ENCODE measurements at places on chromosomes 4 and X. TPM values are rescaled to one million over a fixed set of nuclear protein-coding genes. Genes with fewer than 3 reads are reported as not detected.

CLDN34 gene
- not detected for total RNA-seq

DNA sequence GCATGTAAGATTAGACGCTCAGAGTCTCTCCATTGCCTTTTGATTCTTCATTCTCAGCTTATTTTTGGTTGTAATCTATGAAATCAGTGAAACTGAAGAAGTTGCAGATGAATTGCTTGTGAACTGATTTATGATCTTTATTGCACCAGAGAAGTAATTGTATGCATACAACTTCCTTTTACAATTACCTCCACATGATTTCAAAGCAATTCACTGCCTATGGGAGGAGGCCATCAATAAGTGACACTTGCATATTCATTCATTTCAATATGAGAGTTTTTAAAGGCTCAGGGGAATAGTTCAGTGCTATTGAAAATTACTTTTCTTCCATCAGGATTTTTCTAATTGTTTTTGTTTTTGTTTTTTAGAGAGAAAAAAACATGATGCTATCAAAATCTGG is 222.3 kb downstream of the NKX6-1 start:
- H3K4me1 ChIP-seq, result no peaks in the 10 kb centered on the region
- no peak overlapping the region for H3K4me3 ChIP-seq
- no peaks in the 10 kb centered on the region for H3K27me3 ChIP-seq
- DNase-seq, result no peak
- no peaks in the 10 kb centered on the region for H3K36me3 ChIP-seq

DNA sequence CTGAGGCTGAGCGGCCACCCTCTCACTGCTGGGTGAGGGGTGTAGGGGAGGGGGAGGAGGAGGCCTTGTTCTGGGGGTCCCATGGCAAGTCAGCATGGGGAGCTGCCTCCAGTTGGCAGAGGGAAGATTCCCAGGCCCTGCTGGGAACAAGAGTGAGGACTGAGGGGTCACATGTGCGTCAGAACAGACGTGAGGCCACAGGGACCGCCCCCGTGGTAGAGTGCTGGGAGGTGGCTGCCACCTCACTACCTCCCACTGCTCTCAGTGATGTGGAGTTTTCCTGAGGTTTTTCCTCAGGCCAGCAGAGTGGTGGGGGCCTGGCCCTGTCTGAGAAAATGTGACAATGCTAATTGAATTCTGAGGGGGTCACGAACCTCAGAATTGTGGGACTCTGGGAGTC is 568 bp downstream of the MAGEC1 start:
- no peak overlapping the region for H3K4me3 ChIP-seq
- H3K27ac ChIP-seq, result no peak overlapping the region
- no peaks in the 10 kb centered on the region for H3K4me1 ChIP-seq
- DNase-seq, result no peak

GRCh38 chr4:38490753-38491446 is 173.1 kb upstream of the KLF3 start:
- no peaks in the 10 kb centered on the region for H3K27me3 ChIP-seq
- no peak for DNase-seq
- H3K27ac ChIP-seq, result peak overlapping the region; percentile 98
- peak overlapping the region; percentile 84 for H3K4me3 ChIP-seq

GRCh38 chr4:79852305-79852730 is 220.7 kb downstream of the ANTXR2 start:
- H3K36me3 ChIP-seq, result no peaks in the 10 kb centered on the region
- H3K27me3 ChIP-seq, result peaks cover 7% of the 10 kb centered on the region
- peaks cover 2% of the 10 kb centered on the region for H3K4me1 ChIP-seq
- H3K4me3 ChIP-seq, result no peak overlapping the region

DNA sequence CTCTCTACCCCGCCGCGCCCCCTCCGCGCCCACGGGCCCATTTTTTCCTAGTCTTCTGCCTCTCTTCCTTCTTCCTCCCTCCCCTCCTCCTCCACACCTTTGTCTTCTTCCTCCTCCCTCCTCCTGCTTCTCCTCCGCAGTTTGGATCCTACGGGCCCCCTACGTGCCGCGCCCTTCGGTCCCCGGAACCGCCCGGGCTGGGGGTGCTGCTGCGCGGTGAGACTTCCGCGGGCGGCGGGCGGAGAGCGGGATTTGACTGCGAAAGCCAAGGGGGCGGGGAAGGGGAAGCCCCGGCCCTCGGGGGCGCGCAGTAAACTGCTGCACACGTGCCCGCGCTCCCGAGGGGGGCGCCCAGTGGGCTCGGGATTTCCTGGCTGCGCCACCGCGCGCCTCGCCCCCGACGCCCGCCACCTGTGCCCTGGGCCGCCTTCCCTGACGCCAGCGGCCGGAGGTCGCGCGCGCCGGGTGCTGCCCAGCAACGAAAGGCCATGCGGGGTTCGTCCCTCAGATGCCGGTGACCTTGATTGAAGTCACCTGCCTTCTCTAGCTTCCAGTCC is 3.3 kb upstream of the NKX3-2 start:
- no peak overlapping the region for H3K27ac ChIP-seq
- H3K4me3 ChIP-seq, result peak overlapping the region; percentile 67
- H3K36me3 ChIP-seq, result peaks cover 8% of the 10 kb centered on the region
- no peak for DNase-seq
- H3K4me1 ChIP-seq, result peaks cover 29% of the 10 kb centered on the region
- peaks cover 93% of the 10 kb centered on the region for H3K27me3 ChIP-seq

DNA sequence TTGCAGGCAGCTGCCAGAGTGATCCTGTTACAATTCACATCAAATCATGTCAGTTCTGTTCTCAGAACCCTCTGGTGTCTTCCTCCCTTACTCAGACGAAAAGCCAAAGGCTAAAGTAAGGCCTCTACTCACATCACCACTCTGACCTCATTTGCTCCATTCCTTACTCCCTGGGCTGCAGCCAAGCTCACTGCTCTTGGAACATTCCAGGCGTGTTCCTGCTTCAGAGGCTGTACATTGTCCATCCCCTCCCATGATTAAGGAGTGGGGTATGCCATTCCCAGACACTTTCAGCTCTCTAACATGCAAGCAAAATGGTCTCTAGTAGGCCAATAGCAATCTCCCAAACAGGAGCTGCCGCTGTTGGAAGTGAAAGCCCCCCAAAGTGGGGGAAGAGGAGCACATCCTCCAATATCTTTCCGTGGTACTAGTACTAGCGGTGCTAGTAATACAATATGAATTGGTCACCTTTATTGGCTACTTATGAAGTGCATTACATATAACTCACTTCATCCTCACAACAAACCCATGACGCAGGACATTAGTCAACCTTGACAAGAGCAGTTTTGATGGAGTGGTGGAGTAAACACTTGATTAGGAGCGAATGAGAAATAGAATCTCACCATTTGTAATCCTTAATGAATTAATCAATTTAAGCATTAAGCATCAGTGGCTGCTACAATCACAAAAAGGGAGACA is 15.0 kb downstream of the GAB3 start:
- peaks cover 78% of the 10 kb centered on the region for H3K4me1 ChIP-seq
- DNase-seq, result no peak
- H3K27ac ChIP-seq, result peak overlapping the region; percentile 87
- no peaks in the 10 kb centered on the region for H3K27me3 ChIP-seq
- H3K36me3 ChIP-seq, result peaks cover 7% of the 10 kb centered on the region

UGT2B17 gene
- total RNA-seq, result not detected

DNA sequence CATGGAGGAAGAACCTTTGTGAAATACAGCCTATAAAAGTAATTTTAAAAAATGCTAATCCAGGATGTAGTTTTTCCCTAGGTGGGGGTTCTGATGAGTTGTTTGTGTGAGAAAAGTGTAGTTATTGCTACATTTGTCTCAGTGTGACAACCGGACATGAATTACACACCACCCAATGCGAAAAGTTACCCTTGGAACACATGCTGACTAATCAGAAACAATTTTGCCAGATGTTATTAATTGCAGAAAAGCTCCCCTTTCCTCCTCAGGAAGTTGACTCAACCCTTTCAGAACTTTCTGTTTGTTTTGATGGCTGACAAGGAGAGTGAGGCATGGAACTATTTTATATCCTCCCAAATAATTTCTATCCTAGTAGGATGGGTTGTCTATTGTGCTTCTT is 38.1 kb upstream of the EDA2R start:
- no peak overlapping the region for H3K27ac ChIP-seq
- no peaks in the 10 kb centered on the region for H3K36me3 ChIP-seq
- H3K4me3 ChIP-seq, result no peak overlapping the region
- H3K27me3 ChIP-seq, result peaks cover 2% of the 10 kb centered on the region

TMEM31 gene
- total RNA-seq, result not detected

PGAM4 gene
- total RNA-seq, result not detected

DNA sequence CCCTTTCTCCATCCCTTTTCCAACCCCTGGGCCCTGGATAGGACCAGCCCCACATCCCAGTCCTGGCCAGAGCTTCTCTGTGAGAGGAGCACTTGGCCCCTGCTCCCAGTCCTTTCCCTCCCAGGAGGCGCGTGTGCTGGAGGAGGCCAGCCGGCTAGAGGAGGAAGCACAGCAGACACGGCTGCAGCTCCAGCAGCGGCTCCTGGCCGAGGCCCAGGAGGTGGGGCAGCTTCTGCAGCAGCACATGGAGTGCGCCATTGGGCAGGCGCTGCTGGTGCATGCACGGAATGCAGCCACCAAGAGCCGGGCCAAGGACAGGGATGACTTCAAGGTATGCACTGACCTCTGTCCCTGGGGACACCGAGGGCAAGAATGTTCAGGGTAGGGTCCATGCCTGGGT is 87.5 kb downstream of the EVC start:
- H3K27me3 ChIP-seq, result no peaks in the 10 kb centered on the region
- H3K4me1 ChIP-seq, result no peaks in the 10 kb centered on the region
- H3K4me3 ChIP-seq, result no peak overlapping the region
- H3K27ac ChIP-seq, result no peak overlapping the region
- DNase-seq, result no peak

DNA sequence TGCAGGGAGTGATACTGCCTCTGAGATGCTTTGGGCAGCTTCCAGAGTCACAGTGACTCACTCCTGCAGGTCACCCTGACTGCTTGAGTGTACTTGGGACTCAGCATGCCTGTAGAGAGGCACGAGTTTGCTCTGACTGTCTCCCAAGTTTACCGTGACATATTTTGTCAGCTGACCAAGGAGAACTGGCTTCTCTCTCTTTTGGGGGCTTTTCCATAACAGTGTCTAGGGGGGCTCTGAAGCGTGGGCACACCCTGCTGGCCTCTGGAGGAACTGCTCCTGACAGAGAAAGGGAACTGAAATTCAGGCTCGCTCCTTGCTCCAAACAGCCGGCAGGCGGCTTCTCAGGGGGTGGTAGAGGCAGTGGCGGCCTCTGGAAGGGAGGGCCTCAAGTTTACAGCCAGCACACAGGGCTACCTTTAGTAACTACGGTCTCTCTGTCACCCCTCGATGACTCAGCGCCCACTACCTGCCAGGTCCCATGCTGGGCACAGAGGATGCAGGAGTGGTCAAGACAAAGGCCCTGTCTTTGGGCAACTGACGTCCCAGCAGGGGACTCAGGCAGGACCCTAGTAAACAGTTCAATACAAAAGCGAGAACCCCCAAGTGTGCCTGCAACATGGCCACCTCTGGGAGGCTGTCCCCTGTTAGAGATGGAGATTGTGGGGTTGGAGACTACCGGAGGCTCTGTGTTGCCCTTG is 17.8 kb downstream of the ZNF185 start:
- H3K27ac ChIP-seq, result no peak overlapping the region

- no peaks in the 10 kb centered on the region for H3K36me3 ChIP-seq
- no peak for DNase-seq
- no peaks in the 10 kb centered on the region for H3K27me3 ChIP-seq
Measured at GRCh38 chrX:23503835-23504539, 163.3 kb upstream of the PRDX4 start.

EPGN gene
- total RNA-seq, result not detected

DNA sequence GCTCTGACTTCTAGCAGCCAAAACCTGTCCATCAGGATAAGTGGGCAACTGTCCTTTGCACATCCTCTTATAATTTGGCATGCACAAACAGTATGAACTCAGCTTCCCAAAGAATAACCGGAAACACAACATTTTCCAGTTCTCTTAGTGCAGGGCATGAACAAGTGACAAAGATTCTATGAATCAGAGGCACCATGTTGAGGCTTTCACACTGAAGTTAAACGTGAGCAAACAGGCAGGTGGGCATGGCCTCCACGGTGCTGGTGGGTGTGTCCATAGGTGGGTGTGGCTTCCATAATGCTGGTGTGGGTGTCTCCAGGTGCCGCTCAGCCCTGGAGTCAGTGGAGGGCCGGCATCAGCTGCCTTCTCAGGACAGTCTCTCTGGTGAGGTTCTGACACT is 196.5 kb downstream of the SMIM20 start:
- peaks cover 24% of the 10 kb centered on the region for H3K27me3 ChIP-seq
- DNase-seq, result no peak
- peaks cover 7% of the 10 kb centered on the region for H3K36me3 ChIP-seq

GRCh38 chr4:183989931-183990330 is 84.8 kb downstream of the STOX2 start:
- no peaks in the 10 kb centered on the region for H3K4me1 ChIP-seq
- no peak for DNase-seq
- H3K4me3 ChIP-seq, result no peak overlapping the region
- no peaks in the 10 kb centered on the region for H3K27me3 ChIP-seq

MTNR1A gene
- not detected for total RNA-seq

ANK2 gene
- total RNA-seq, result 1.9 TPM

- no peak for DNase-seq
- no peak overlapping the region for H3K4me3 ChIP-seq
- H3K27me3 ChIP-seq, result no peaks in the 10 kb centered on the region
- no peaks in the 10 kb centered on the region for H3K4me1 ChIP-seq
- H3K27ac ChIP-seq, result no peak overlapping the region
- no peaks in the 10 kb centered on the region for H3K36me3 ChIP-seq
Measured at GRCh38 chr4:99209671-99210070, 9.4 kb downstream of the ADH6 start.

- DNase-seq, result no peak
- no peaks in the 10 kb centered on the region for H3K27me3 ChIP-seq
- H3K36me3 ChIP-seq, result no peaks in the 10 kb centered on the region
- H3K4me3 ChIP-seq, result no peak overlapping the region
- H3K4me1 ChIP-seq, result no peaks in the 10 kb centered on the region
- H3K27ac ChIP-seq, result no peak overlapping the region
Measured at GRCh38 chrX:133333154-133333750, 82.0 kb downstream of the GPC4 start.

- H3K4me1 ChIP-seq, result peaks cover 6% of the 10 kb centered on the region
- no peaks in the 10 kb centered on the region for H3K36me3 ChIP-seq
- peaks cover 14% of the 10 kb centered on the region for H3K27me3 ChIP-seq
- no peak overlapping the region for H3K4me3 ChIP-seq
- H3K27ac ChIP-seq, result no peak overlapping the region
Measured at GRCh38 chrX:16136080-16136479, 12.7 kb downstream of the GRPR start.

GRCh38 chr4:3392321-3392720 is 49.4 kb upstream of the HGFAC start:
- no peak overlapping the region for H3K27ac ChIP-seq
- peaks cover 4% of the 10 kb centered on the region for H3K27me3 ChIP-seq
- no peak overlapping the region for H3K4me3 ChIP-seq
- H3K36me3 ChIP-seq, result no peaks in the 10 kb centered on the region
- DNase-seq, result no peak
- peaks cover 1% of the 10 kb centered on the region for H3K4me1 ChIP-seq

DNA sequence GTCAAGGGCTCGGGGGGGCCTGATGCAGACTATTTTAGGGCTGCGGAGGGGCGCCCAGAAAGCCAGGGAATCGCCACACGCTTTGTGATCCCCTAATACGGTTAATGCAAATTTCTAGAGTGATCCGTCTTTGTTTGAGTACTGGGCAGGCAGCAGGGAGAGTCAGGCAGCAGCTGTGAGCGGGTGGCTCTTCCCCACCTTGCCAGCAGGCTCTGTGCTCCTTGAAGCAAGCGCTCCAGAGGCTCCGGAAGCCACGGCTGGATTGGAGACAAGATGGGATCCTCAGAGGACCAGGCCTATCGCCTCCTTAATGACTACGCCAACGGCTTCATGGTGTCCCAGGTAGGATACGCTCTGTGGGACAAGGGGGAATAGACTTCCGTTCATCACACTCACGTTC is at the start of gene ASMT:
Gene ASMT (plus strand): TSS at position 133 of the 400 bp plus-strand sequence. CDS start 141 bp downstream, at position 274.
- DNase-seq, result no peak
- H3K27ac ChIP-seq, result no peak within 1 kb of the TSS
- no peaks in the 10 kb centered on the region for H3K27me3 ChIP-seq
- no peaks in the 10 kb centered on the region for H3K36me3 ChIP-seq
- H3K4me3 ChIP-seq, result no peak within 1 kb of the TSS

MGARP gene
- 0.38 TPM for total RNA-seq

All from activated naive CD8-positive, alpha-beta T cell treated with anti-CD3 and anti-CD28 coated beads for 36 hours (primary cell).